ENCODE measurements at places on chromosomes 5 and 9.
A peak's percentile ranks its signal among the peaks of the same experiment; 100 is the strongest.

GRCh38 chr5:157378509-157378908, 81.5 kb upstream of the NIPAL4 start:
- no peak for DNase-seq

- no peak for DNase-seq
Measured at GRCh38 chr9:89020754-89021153, 29.5 kb downstream of the S1PR3 start.

GRCh38 chr5:102856389-102856777, 101.3 kb downstream of the PAM start:
- DNase-seq = peak; percentile 68

DNA sequence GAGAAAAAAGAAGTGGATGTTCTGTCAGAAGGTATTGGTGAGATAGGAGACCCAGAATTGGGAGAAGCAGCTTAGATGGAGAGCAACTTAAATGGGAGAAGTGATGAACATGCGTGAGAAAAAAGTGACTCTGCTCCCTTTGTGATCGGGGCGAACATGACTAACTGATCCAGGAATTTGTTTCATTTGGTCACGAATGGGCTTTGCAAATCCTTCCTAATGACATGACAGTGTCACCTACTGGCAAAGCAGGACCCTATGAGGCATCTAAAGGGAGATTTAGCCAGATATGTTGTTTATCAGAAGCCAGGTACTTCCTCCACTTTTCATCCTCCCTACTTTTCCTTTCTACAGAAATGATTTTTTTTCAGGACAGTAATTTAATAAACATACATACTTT, 787.4 kb upstream of the RGMB start:
- peak; percentile 34 for DNase-seq

GRCh38 chr9:117718701-117719100, 14.5 kb downstream of the TLR4 start:
- DNase-seq = no peak

GRCh38 chr9:130728721-130729120, 35.1 kb downstream of the EXOSC2 start:
- DNase-seq = no peak

GRCh38 chr9:34501889-34502425, 20.8 kb downstream of the ENHO start:
- DNase-seq = no peak

GRCh38 chr9:25602400-25603044, 75.7 kb downstream of the TUSC1 start:
- DNase-seq = peak; percentile 1

DNA sequence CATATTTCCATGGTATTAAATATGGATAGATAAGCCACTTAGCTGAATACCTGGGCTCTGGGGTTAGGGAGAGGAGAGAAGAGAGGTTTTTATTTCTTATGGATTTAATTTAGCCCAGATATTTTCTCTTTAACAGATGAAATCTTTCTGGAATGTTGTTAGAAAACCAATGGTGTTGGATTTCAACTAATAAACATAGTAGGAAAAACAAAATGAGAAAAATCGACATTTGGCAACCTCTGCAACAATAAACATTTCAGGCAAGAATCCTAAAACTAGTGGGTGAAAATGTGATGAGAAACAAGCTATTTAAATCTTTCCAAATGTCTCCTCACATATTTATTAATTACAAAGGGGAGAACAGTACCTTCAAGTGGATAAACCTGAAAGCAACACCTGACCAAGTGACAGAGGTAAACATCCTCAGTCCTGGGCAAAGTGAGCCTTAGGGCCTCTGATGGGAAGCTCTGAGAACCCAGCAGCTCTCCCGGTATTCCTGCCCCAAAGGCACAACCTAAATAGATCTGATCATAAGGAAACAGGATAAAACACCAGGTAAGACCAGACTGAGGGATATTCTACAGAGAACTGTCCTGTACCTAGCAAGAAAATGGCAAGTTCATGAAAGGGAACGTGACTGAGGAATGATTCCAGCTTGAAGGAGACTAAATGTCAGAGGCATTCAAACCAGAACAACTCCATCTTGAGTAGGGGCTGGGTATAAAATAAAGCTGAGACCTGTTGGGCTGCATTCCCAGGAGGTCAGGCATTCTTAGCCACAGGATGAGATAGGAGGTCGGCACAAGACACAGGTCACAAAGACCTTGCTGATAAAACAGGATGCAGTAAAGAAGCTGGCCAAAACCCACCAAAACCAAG, 163.7 kb downstream of the ESM1 start:
- DNase-seq = no peak

DNA sequence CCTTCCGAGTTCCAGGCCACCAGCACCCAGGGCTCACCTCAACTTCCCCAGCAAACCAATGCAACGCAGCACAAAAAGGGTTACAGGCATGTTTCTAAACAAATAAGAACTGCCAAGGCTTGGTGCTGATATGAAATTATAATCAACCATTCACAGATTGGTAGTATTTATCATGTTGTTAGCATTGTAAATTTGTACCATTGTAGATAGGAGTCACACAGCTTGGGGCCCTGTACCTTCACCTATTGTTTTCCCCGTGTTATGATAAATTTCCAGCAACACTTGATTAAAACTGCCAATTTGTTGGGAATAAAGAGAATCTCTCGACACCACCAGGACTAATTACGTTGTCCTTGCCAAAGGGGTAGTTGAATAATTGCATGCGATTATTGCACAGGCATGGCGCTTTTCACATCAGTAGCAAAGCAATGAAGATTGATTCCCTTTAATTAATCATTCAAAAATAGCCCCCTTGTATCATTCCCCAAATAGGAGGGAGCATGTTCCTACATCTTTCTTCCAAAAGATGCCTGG, 454.1 kb downstream of the ZNF608 start:
- no peak for DNase-seq

GRCh38 chr9:137034039-137034708, 2.3 kb upstream of the FUT7 start:
- DNase-seq = no peak

GRCh38 chr5:2166306-2166978, 283.7 kb upstream of the IRX4 start:
- no peak for DNase-seq
